ENCODE measurements at places on chromosomes 7 and 10.

GRCh38 chr10:12319076-12319475 lies 30.3 kb upstream of the CAMK1D start:
- DNase-seq: no peak

GRCh38 chr10:50538555-50539398 lies 85.0 kb downstream of the SGMS1 start:
- peak; percentile 42 for DNase-seq

DNA sequence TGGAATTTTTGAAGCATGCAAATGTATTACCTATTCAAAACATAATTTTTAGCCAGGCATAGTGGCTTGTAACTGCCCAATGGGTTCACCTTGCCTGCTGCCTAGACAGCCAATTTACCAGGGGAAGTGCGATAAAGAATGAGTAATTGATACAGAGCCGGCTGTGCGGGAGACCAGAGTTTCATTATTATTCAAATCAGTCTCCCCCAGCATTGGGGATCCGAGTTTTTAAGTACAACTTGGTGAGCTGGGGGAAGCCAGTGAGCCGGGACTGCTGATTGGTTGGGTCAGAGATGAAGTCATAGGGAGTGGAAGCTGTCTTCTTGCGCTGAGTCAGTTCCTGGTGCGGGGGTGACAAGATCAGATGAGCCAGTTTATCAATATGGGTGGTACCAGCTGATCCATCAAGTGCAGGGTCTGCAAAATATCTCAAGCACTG lies 29.1 kb upstream of the NRBF2 start:
- DNase-seq: no peak

GRCh38 chr7:95396136-95397032 lies at the start of gene PON3:
Gene PON3, minus strand, starts transcription at chr7:95396375. Its CDS starts 25 bp downstream, at chr7:95396350.
- DNase-seq: no peak

- no peak for DNase-seq
Measured at GRCh38 chr10:129956286-129956670, 7.8 kb downstream of the EBF3 start.

DNA sequence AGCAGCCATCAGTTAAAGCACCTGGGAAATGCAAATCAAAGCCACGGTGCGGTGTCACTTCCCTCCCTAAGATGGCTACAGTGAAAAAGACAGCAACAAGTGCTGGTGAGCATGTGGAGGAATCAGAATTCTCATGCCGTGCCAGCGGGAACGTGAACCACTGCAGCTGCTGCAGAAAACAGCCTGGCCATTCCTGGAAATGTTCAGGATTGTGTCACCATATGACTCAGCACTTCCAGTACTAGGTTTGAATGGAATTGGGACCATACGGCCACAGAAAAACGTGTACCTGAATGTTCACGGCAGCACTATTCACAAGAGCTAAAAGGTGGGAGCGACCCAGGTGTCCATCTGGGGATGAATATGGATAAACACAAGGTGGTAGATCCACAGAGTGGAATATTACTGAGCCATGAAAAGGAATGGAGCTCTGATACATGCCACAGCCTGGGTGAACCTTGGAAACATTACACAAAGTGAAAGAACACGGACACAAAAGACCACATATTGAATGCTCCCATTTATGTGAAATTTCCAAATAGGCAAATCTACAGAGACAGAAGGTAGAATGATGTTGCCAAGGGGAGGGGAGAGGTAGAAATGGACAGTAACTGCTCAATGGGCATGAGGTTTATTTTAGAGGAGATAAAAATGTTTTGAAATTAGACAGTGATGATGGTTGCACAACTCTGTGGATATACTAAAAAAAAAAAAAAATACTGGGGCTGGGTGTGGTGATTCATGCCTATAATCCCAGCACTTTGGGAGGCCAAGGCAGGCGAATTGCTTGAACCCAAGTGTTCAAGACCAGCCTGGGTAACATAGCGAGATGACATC lies 61.6 kb downstream of the MICALL2 start:
- DNase-seq: no peak

- no peak for DNase-seq
Measured at GRCh38 chr7:144024213-144024612, 24.1 kb downstream of the OR6B1 start.

DNA sequence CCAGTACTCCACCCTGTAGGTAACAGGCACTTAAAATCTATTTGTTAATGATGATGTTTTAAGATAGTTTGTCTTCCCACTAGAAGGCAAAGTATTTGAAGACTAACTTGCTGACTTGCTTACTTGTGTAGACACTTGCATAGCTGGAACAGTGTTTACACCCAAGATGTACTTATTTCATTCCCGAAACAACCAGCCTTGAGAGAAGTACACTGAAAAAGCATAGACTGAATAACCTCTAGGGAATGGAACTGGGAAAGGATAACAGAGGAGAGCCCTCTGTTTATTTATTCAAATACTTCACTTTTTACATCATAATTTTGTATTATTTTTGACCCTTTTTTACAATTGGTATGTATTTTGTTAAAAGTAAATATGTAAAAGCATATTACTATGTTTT lies 33.1 kb upstream of the TMEM26 start:
- DNase-seq: no peak

DNA sequence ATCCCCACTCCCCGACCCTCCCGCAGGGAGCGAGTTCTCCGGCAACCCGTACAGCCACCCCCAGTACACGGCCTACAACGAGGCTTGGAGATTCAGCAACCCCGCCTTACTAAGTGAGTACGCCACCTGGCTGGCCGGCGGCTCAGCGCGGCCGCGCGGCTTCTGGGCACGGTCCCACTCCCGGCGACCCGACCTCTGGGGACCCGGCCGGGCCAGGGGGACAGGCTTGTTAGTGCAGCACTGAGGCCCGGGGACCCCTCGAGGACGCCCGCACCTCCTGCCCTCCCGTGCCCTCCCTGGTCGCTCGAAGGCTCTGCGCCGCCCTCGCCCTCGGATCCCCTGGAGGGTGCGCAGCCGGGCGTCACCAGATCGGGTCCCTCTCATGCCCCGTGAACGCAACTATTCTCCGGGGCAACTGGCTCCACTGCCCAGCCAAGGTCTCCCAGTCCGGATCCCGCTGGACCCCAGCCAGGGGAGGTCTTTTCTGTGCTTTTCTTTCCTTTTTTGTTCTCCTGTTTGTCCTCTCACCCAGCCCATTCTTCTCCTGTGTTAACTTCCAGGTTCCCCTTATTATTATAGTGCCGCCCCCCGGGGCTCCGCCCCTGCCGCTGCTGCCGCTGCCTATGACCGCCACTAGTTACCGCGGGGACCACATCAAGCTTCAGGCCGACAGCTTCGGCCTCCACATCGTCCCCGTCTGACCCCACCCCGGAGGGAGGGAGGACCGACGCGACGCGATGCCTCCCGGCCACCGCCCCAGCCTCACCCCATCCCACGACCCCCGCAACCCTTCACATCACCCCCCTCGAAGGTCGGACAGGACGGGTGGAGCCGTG lies 81.8 kb downstream of the PAX2 start:
- no peak for DNase-seq

GRCh38 chr10:3002304-3002703 lies 65.0 kb upstream of the PFKP start:
- no peak for DNase-seq

DNA sequence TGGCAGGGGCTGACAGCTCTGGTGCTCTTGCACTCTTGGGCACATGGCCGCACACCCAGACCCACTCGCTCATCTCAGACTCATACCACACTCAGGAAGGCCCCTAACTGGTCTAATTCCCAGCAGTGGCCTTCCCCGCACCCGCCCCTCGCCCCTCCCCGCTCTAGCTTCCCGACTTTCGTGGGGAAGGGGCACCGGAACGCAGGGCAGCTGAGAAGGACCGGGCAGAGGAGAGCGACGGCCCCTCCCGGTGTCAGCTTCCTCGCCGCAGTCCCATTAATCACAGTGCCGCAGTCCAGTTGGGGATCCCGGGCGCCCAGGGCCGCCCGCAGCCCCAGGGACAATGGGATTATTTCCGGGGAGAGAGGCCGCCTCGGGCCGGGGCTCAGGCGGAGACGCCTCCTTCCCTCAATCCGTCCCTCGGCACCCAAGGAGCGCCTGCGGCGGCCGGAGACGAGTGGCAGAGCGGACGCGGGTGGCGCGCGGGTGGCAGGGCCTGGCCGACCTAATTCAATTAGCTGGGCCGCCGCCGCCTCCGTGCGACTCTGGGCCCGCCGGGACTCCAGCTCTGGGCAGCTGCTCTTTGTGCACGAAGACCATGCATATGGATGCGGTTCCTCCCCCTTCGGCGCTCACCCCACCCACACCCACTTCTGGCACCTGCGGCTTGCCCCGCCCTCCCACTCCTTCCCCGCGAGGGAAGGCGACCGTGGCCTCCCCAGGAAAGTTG lies 7.8 kb upstream of the TLX1 start:
- no peak for DNase-seq

- DNase-seq: peak; percentile 43
Measured at GRCh38 chr7:32890010-32890792, 1.4 kb downstream of the KBTBD2 start.

DNA sequence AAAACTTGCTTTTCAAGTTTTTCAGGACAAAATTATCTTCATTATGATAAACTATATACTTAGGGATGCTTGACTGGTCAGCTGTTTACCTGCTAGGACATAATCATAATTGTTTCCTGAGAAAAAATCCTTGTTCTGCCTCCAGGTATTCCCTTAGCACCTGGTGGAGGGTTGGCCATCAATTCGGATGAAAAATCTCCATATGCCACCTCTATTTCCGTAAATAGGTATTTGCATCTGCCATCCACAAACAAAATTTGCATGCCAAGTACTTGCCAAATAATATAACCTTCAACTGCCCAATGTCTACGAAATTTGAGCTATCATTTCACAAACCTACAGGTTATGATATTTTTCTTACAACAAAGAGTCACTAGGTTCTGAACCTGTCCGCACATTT lies 126.2 kb downstream of the RNF133 start:
- no peak for DNase-seq

DNA sequence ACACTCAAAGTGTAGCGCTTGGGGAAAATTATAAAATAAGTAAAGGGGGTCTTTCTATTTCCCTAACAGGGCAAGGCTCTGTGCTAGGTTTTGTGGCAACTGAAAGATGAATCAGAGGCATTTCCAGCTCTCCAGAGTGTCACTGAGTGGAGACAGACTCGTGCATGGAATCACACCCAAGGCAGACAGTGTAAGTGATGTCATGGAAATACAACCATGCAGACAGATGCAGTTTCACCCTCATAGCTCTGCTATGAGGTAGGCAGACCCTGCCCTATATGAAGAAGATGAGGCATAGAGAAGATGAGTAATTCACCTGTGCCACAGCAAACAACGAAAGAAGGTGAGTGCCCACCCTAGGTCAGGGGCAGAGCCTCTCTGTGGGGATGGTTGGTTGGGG lies 57.2 kb upstream of the PITRM1 start:
- DNase-seq: no peak

GRCh38 chr10:62046522-62047227 lies 145.2 kb downstream of the ARID5B start:
- no peak for DNase-seq

DNA sequence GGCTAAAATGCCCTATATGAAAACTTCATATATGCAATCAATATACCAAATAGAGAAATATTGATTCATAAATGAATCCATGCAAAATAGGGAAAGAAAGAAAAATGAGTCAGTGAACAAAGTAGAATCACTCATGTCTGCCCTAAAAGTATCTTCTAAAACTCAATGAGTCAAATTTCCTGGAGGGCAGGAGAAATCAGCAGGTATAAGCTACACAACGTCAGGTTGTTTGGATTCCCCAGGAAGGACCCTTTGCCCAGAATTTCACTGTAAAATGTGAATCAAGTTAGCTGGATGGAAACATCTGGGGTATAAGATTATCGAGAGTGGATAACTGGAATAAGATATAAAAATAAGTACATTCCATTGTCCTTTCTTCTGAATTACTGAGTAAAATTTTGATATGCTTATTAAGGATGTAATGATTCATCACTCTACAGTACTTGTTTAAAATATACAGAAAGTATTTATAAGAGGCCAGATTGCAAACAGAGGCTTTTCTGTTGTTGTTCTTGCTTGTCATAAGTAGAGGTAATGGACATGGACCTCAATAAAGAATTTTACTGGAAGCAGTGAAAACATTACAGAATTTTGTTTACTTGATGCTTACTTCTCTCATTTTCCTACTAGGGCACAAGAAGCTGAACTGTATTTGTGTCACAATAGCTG lies 99.0 kb downstream of the AGMO start:
- DNase-seq: no peak

- DNase-seq: no peak
Measured at GRCh38 chr7:137674551-137675409, 172.0 kb downstream of the DGKI start.

DNA sequence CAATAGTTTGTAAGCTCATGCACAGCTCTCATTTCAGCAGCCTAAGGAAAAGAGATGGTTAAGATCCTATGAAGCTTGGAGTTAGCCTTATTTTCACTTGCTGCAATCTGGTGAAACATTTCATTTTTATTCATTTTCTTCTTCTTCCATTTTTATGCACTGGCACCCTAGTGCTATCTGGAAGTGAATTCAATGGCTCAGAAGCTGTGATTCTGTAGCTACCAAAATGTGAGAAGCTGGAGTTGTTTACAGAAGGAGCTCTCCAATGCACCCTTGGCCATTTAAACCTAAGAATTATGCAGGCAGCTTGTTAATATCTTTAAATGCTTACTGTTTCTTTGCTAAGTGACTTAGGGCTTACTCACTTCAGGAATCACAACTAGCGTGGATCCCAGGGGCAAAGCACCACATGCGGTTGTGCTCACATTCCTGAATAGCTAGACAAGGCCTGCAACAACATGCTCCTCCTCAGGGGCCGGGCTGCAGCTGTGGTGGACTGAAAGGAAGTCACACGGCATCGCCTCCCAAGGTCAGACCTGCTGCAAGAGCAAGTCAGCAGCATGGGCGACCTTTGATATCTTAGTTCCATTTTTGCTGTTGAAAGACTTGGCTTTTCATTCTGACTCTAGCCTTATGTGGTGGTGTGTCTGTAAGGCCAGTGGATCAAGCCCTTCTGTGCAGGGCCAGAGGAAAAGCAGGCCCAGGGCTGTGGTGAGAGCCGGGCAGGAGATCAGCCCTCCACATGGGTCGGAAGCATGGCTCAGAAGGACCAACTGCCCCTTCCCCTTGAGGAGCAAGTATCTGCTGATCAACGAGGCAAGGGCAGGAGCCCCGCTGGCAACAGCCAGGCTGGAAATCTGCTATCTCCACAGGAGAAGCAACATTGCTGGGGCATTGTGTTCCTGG lies 91.9 kb upstream of the MBL2 start:
- no peak for DNase-seq

DNA sequence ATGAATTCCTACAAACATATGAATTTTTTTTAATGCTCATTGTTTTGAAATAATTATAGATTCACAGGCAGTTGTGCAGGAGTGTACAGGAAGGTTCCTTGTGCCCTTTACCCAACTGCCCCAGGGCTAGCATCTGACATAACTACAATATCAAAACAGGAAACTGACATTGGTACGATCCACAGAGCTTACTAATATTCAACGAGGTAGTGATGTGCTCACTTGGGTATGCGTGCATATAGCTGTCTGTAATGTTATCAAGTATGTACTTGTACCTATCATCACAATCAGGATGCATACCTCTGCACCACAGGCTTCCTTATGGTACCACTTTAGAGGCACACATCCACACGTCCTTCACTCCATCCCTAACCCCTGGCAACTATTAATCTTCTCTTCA lies 68.3 kb downstream of the BMS1 start:
- no peak for DNase-seq
